T-cell (primary cell): ENCODE measurements at places on chromosomes 6 and 20.

DNA sequence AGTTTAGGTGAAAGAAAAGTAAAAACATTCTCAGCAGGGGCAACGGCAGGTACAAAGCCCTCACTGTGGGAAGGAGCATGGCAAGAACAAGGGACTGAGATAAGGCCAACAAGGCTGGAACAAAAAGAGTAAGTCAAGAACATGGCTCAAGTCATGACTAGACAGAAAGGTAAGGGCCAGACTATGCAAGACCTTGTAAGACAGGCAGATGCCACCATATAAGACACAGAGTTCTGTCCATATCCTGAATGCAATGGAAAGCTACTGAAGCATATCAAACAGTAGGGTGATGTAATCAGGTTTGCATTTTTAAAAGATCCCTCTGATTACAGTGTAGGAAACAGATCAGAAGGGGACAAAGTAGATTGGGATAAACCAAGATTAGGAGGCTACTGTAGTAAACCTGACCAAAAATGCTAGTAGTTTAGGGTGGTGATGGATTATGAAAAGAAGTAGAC is 5.5 kb downstream of the REV3L start:
- DNase-seq = no peak

DNA sequence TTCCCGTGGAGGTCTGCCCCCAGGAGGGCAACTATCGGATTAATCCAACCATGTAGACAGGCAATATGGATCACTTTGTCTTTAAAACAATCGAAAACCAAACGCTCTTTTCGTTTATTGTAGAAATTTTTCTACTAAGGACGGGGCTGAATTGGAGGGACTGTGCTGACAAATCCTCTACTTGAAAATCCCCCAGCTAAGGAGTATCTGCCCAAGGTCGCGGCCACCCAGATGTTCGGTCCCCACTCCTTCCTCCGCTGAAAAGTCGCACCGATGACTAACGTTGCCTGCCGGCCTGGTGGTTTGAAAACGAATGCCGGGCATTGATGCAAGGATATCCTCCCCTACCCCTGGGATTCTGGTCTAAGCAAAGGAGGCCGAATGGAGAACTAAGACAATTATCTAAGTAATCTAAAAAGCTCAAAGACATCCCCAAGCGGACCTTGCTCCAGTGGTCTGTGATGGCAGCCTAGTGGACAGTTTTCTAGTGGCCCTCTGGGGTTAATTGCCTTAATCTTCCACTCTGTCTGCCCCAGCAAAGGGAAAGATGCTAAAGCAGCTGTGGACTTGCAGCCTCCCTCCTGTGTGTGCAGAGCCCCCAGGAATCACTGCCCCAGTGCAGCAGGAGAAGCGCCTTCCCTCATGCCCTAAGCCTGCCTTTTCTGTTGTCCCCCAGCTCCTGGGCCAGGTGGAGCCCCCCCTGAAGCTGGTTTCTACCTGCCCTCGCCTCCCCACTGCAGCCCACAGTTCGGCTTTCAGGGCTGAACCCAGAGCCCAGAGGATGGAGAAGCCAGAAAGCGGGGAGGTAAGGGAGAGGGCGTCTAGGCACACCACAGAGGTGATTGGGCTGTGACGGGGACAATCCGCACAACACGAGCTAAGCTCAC is 3.6 kb upstream of the FOXC1 start:
- no peak for DNase-seq

GRCh38 chr6:34460796-34461507 is 4.9 kb upstream of the PACSIN1 start:
- DNase-seq = no peak

GRCh38 chr6:107793191-107793590 is 30.9 kb downstream of the SCML4 start:
- DNase-seq = no peak

GRCh38 chr6:113599444-113599843 is 257.7 kb upstream of the MARCKS start:
- DNase-seq = no peak

- DNase-seq = no peak
Observed at GRCh38 chr6:33147807-33148666, 44.2 kb downstream of the COL11A2 start.

DNA sequence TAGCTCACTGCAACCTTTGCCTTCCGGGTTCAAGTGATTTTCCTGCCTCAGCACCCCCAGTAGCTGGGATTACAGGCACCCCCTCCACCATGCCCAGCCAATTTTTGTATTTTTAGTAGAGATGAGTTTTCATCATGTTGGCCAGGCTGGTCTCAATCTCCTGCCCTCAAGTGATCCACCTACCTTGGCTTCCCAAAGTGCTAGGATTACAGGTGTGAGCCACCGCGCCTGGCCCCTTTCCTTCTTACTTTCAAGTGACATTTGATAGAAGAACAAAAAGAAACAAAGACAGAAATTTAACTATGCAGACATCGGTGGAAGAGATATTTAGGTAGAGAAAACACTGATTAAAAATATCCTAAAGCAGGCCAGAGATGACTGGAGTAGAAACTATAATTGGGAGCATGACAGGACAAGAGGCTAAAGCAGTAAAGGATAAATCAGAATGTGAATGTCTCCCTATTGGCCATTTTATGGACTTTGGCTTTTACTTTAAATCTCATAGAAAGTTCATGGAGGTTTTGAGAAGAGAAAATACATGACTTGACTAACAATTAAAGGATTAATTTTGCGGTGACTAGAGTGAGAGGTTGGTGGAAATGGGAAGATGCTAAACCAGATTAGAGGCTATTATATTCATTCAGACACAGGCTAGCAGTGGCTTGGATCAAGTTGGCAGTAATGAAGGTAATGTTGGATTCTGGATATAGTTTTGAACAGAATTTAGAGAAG is 2.2 kb upstream of the EYS start:
- no peak for DNase-seq

DNA sequence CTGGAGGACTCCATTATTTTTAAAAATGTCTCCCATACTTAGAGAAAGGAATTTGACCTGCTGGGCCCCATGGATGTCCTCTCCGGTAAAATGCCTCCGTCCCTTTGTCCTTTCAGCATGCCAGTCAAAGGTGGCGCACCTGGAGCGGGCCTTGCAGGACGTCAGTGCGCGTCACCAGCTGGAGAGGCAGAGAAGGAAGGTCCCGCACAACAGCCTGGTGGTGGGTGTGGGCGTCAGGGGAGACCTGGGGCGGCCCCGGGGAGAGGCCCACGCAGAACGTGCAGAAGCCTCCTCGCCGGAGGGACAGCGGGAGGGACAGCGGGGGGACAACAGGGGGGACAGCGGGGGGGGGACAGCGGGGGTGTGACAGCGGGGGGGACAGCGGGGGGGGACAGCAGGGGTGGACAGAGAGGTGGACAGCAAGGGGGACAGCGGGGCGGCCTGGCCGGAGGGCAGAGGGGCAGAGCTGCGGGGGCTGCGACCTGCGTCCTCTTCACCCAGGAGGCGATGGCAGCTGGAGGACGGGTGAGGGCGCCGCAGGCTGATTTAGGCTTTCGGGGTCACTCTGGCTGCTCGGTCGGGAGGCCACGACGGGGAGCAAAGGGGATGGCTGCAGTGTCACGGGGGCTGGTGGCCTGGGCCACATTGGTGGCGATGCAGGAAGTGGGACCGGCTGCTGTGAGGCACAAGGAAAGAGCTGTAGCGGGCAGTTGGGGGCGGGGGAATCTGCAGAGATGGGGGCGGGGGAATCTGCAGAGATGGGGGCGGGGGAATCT is 859 bp upstream of the KIF25 start:
- no peak for DNase-seq

GRCh38 chr20:23139524-23139923 is 53.4 kb upstream of the CD93 start:
- no peak for DNase-seq

DNA sequence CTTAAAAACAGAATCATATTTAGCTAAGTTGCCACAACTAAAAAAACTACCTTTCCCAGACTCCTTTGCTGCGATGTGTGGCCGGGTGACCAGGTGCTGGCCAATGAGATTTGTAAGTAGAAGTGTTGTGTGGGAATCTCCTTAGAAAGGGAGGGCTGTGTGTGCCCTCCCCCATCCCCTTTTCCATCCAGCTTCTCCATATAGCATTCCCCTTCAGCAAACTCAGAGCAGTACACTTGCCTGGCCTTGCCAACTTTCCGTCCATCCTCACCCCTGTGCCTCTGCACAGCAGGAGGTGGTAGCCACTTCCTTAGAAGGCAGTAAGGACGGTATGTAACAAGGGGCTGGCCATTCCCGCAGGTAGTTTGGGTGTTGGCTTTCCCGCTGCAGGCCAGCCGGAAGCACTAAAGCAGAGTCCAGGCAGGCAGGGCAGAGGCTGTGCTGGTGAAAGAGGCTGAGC is 22.3 kb upstream of the KCNK16 start:
- no peak for DNase-seq

- no peak for DNase-seq
Observed at GRCh38 chr6:122712093-122712447, 67.4 kb upstream of the FABP7 start.

DNA sequence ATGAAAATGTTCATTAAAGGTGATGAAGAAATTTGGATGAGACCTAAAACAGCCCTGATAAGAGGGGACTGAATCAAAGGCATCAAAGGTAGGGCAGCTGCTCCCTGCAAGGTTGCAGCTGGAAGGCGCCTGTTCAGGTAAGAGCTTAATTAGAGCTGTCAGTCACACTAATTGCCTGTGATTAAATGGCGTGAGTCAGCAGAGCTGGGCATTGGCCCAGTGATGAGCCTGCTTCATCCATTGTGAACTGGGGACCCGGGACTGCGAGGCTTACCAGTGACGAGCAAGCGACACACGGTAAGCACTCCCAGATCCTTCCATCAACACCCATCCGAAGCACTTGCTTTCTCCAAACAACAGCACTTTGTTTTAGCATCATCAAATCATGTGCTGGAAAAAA is 621.5 kb upstream of the CDH4 start:
- DNase-seq = no peak

GRCh38 chr6:38138374-38138773 is 318.8 kb downstream of the ZFAND3 start:
- no peak for DNase-seq

GRCh38 chr6:90288404-90288803 is 8.2 kb downstream of the BACH2 start:
- DNase-seq = no peak

DNA sequence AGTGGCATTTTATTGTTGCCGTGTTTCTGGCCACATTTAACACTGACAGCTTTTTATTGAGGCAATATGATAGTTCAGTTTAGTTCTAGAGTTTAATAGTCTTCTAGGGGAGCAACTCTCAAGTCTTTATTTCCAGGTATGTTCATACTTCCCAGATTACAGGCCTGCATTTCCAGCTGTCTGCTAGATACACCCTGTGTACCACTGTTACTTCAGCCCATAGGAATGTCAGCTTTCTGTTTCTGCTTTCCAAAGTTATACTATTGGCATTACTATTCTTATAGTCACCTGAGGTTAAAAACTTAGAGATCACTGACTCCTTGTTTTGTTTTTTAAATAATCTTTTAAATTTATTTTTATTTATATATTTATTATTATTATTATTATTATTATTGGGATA is 7.6 kb downstream of the ZNF451 start:
- DNase-seq = no peak

- DNase-seq = no peak
Observed at GRCh38 chr6:35648203-35648602, 40.5 kb downstream of the FKBP5 start.

DNA sequence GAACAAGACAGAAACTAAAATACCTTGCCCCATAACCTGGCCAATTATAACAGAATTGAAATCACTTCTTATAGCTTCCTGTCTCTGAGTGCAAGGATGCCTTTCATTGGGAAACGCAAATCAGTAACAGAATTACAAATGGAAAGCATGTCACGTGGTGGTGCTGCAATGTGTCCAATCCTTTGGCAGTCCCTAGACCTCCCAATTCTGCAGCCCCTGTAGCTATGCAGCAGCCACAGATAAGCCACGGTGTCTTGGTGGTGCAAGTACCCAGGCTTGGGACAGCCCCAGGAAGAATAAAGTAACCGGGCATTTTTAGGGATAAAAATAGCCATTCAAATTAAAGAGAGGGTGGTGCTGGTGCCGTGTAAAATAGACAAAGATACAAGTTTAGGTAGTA is 134.6 kb upstream of the CCN2 start:
- DNase-seq = no peak

- no peak for DNase-seq
Observed at GRCh38 chr6:92944132-92944531, 475.2 kb downstream of the EPHA7 start.

- DNase-seq = no peak
Observed at GRCh38 chr6:14231071-14231483, 113.5 kb downstream of the CD83 start.

DNA sequence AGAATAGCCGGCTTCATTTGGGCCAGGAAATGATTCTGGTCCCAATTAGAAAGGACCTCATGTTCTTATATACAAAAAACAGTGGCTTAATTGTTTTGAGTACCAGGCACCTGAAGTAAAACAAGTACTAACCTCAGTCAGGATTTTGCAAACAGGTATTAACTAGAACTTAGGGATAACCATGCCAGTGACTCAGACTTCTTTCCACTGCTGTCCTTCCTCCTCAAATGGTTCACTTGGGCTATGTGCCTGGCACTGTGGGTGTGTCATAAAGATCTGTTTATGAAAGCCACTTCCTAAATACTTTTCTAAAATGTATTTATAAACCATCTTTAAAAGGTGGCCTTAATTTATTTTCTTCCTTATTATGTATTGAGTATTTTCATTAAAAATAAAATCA is 10.7 kb downstream of the CLDN20 start:
- DNase-seq = no peak

- DNase-seq = no peak
Observed at GRCh38 chr20:62946918-62947317, 5.6 kb upstream of the SLC17A9 start.

GRCh38 chr20:52434041-52434425 is 242.5 kb upstream of the ZFP64 start:
- DNase-seq = no peak

GRCh38 chr6:12245763-12246718 is 44.1 kb upstream of the EDN1 start:
- no peak for DNase-seq

DNA sequence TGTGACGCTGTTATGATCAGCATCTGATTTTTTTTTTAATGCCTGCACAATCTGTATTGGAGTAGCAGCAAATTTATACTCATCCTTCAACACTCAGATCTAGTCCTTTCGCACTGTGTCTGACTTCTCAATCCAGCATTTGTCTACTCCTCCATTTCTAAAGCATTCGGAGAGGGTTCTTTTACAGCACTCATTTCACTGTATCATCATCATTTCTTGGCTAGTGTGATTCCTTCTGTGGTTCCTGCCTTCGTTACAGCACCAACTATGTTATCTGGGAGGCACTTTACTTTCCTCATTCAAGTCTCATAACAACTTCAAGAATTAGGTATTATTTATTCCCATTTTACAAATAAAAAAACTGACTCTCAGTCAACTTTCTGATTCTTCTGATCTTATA is 18.0 kb downstream of the NUDT3 start:
- no peak for DNase-seq
